ENCODE measurements at places on chromosomes 13 and 19.
A peak's percentile ranks its signal among the peaks of the same experiment; 100 is the strongest.

- DNase-seq = no peak
These were observed 181.9 kb downstream of the NDFIP2 start for GRCh38 chr13:79662882-79663281.

DNA sequence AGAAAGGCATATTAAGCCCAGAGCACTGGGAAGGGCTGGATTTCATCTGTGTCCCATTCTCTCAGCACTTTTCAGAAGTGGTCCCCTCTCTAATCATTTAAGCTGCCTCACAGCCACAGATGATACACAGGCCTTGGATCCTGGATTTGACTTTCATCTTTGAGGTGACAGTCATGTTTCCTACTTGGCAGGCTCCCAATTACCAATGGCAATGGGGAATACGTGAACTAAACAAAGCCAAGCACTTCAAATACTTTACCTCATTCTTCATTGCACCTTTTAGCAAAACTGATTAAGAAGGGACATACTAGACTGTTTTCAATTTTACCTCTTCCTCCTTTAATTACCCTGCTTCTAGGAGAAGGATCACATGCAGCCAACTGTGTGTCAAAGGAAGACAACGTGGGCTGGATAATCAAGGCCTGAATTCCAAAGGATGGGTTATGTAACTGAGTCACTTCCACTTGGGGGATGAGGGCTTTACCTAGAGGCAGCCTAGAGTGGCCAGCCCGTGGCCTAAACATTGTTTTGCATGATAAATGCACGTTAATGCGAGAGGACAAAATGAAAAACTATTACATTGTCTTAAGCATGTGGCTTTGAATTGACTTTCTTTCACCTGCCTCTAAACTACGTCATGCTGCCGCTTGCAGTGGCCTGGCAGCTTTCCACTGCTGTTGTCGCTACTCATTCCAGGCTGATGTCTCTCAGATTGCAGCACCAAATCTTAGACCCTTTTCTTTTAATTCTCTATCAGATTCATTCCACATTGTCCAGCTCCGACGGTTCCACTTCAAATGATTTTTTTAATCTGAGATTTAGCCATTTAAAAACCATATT is 95.0 kb downstream of the KCTD12 start:
- no peak for DNase-seq

DNA sequence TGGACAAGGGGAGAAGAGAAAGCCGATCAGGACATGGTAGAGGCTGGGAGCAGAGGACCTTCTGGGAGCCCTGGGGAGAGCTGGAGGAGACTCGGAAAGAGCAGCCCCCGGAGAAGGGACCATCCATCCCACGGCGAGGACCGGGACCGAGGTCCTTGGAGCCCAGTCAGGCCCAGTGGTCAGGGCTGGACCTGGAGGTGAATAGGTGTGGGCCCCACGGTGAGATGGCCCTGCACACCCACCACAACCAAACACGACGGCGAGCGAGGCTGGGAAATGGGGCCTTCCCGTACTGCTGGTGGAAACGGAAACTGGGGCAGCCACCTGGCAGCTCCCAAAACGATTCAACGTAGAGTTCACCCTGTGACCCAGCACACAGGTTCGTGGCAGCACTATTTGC is 3.7 kb upstream of the NTN5 start:
- no peak for DNase-seq

- no peak for DNase-seq
These were observed 46.9 kb upstream of the VSTM2B start for GRCh38 chr19:29478578-29479565.

- DNase-seq = no peak
These were observed 321.2 kb upstream of the NBEA start for GRCh38 chr13:34620862-34621261.

DNA sequence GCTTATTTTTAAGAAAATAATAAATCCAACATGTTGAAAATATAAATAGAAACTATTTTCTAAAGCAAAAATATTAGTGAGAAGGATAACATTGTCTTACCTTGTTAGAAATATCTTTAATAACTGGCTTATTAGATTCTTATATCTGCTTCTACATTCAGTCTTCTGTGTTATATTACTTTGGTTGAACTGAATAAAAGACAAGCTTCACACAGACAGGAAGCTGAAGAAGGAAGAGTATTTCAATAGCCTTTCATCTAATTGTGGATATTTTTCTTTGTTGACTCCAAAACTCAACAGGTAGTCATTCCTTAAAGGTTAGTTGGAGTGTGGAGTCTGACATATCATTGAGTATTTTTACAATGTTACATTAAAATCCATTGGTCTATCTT is 10.9 kb downstream of the SETDB2 start:
- no peak for DNase-seq

DNA sequence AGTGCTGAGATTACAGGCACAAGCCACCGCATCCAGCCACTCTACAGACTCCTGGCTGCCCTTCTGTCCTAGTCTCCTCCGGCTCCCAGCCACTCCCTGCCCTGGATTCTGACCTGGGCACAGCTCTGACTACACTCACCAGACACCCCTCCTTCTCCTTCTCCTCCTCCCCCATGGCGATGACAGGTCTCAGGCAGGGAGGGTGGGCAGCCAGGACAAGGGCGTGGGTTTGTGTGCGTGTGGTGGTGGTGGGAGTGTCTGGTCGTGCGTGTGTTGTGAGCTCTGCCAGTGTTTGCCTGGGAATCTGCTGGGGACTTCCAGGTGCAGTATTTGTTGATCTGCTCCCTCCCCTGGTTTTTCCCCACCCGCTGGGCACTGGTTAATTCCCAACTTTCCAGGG is 3.0 kb upstream of the NCCRP1 start:
- no peak for DNase-seq

DNA sequence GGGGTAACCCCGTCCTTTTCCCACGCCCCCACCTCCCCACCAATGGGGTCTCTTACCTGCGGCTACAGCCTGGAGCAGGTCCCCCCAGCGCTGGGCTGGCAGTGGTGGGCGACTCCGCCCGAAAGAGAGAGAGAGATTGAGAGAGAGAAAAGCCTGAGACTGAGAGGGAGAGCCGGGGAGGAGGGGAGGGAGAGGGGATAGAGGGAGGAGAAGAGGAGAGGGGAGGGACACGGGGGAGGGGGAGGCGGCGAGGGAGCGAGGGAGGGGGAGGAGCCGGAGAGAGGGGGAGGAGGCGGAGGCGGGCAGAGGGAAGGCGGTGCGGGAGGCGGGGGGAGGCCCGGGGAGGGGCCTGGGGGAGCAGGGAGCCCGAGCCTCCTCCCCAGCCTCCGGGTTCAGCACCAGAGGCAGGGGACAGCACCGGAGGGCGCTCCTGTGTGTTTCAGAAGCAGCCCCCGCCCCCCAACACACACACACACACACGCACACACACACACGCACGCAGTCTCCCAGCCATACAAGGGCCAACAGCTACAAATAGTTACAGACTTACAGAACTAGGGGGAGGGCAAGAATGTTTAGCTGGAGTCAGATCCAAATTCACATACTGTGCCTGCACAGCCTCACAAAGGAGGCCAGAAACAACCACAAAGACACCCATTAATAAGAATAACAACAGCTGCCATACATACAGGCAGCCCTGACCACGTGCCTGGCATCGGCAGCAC is at the start of gene SLC8A2:
TSS of gene SLC8A2 (minus strand) at position 161 of the 725 bp plus-strand sequence. CDS start 5,490 bp downstream, outside the sequence.
- DNase-seq = peak; percentile 71

DNA sequence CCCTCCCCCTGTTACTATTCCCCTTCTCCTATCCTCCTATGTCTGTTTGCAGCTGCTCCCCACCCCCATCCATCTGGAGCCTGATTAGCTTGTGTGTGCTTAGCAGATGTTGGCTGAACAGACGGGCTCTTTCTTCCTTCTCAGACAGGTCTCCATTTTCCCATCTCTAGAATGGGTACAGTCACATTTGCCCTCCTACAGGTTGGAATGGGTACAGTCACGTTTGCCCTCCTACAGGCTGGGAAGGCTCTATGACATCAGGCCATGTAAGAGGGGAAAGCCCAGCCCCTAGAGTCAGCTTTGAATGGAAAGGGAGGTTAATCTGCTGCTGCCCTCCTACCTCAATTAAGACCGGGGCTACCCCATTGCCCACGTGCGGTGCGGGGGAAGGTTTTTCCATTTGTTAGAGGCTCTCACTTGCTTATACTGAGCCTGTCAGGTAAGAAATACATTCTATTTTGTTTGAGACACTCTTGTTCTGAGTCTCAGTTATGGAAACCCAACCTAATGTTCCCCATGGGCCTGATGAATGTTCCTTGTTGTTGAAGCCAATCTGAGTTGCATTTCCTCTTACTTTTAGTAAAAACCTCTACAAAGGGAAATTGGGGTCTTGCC is 2.2 kb upstream of the CLEC17A start:
- DNase-seq = no peak
